ENCODE measurements at places on chromosomes 7 and 10. TPM values are rescaled to one million over a fixed set of nuclear protein-coding genes. Genes with fewer than 3 reads are reported as not detected.

Gene NCF1
- not detected for total RNA-seq

Gene ASZ1
- not detected for total RNA-seq

Gene RASA4
- total RNA-seq = 9.4 TPM

Gene PIP
- not detected for total RNA-seq

Gene DIP2C
- total RNA-seq = 3.9 TPM

Gene BLVRA
- 145 TPM for total RNA-seq

Gene PIK3AP1
- 0.51 TPM for total RNA-seq

Gene ITPRID1
- total RNA-seq = not detected

Gene REEP3
- total RNA-seq = 21.7 TPM

Gene STOX1
- 1.5 TPM for total RNA-seq

Gene TRUB1
- 40.1 TPM for total RNA-seq
